ENCODE measurements at places on chromosomes 4 and X. TPM values are rescaled to one million over a fixed set of nuclear protein-coding genes. Genes with fewer than 3 reads are reported as not detected.

DNA sequence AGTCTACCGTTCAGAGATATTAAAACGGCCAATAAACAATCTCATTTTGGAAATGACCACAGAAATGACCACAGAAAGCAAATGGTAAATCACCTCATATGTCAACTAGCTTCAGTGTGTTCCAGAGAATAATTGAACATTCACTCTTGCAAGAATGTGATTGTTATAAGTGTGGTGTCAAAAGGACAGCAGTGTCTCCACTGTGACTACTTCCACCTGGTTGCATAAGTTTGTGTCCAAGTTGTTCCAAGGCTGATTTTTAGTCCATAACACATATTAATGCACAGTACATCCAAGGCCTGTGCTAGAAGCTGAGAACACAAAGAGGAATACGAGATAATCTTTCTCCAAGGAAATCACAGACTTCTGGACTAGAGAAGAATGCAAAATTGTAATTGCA lies 37.4 kb upstream of the RNF150 start:
- H3K36me3 ChIP-seq = no peaks in the 10 kb centered on the region
- DNase-seq = no peak
- no peaks in the 10 kb centered on the region for H3K4me1 ChIP-seq
- no peaks in the 10 kb centered on the region for H3K27me3 ChIP-seq
- H3K4me3 ChIP-seq = no peak overlapping the region

GRCh38 chr4:77852892-77853495 lies 9.6 kb upstream of the MRPL1 start:
- H3K4me1 ChIP-seq = peaks cover under 1% of the 10 kb centered on the region
- no peak overlapping the region for H3K27ac ChIP-seq
- no peaks in the 10 kb centered on the region for H3K36me3 ChIP-seq
- H3K27me3 ChIP-seq = no peaks in the 10 kb centered on the region
- DNase-seq = no peak
- H3K4me3 ChIP-seq = no peak overlapping the region

GRCh38 chrX:148310426-148311165 lies 189.8 kb upstream of the AFF2 start:
- no peak overlapping the region for H3K4me3 ChIP-seq
- H3K27me3 ChIP-seq = no peaks in the 10 kb centered on the region
- H3K36me3 ChIP-seq = no peaks in the 10 kb centered on the region
- DNase-seq = no peak
- H3K4me1 ChIP-seq = no peaks in the 10 kb centered on the region

- no peak overlapping the region for H3K27ac ChIP-seq
- no peaks in the 10 kb centered on the region for H3K27me3 ChIP-seq
- H3K4me3 ChIP-seq = no peak overlapping the region
- no peaks in the 10 kb centered on the region for H3K4me1 ChIP-seq
- H3K36me3 ChIP-seq = no peaks in the 10 kb centered on the region
- no peak for DNase-seq
Observed at GRCh38 chr4:10554121-10554520, 96.9 kb upstream of the ZNF518B start.

- no peak for DNase-seq
- H3K27me3 ChIP-seq = no peaks in the 10 kb centered on the region
- H3K27ac ChIP-seq = no peak overlapping the region
- H3K4me3 ChIP-seq = no peak overlapping the region
Observed at GRCh38 chr4:177016541-177017141, 223.9 kb upstream of the VEGFC start.

DNA sequence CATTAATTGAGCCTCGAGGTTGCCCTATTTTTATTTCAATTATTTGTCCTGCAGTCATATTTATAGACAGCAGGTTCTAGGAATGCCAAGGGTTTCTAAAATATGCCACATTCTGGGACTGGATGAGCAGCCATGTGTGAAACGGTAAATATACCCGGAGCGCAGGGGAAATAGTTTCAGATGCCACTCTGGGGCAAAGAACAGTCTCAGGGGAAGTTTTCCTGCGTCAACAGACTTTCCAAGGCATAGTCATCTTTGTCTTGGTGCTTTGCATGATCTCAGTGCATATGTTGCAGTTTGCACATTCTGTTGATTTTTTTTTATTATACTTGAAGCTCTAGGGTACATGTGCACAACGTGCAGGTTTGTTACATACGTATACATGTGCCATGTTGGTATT lies 71.0 kb downstream of the GPAT3 start:
- H3K27ac ChIP-seq = no peak overlapping the region
- DNase-seq = no peak
- no peak overlapping the region for H3K4me3 ChIP-seq
- no peaks in the 10 kb centered on the region for H3K36me3 ChIP-seq
- no peaks in the 10 kb centered on the region for H3K27me3 ChIP-seq

DNA sequence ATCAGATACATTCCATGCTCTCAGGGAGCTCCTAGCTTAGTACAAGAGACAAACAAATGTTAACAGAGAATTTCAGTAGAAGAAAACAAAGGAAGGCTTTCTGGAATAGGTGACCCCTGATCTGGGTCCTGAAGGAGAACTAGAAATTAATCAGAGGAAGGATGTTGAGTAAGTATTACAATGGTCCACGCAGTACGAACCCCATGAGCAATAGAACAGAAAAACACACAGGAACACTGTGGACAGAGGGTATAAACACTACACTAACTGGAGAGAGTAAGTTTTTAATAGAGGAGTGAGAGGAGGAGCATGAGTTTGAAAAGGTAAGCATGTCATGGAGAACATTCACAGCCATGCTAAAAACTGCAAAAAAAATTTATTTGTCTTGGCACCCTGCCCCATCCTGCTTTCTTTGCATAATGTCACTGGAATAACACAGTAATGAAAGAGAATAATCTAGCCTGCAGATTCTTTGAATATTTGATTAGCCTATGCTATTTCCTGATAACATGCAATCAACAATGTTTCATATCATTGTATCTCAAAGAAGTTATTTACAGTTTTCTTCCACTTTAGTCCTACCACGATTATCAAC lies 140.3 kb upstream of the ZXDB start:
- H3K27ac ChIP-seq = no peak overlapping the region
- no peaks in the 10 kb centered on the region for H3K4me1 ChIP-seq
- H3K36me3 ChIP-seq = no peaks in the 10 kb centered on the region
- no peak for DNase-seq
- H3K27me3 ChIP-seq = no peaks in the 10 kb centered on the region
- H3K4me3 ChIP-seq = no peak overlapping the region

- H3K4me1 ChIP-seq = no peaks in the 10 kb centered on the region
- H3K4me3 ChIP-seq = no peak overlapping the region
- DNase-seq = no peak
- no peaks in the 10 kb centered on the region for H3K27me3 ChIP-seq
- H3K36me3 ChIP-seq = no peaks in the 10 kb centered on the region
- H3K27ac ChIP-seq = no peak overlapping the region
Observed at GRCh38 chr4:23706972-23707651, 182.7 kb downstream of the PPARGC1A start.

GRCh38 chrX:11611965-11612364 lies 53.8 kb downstream of the ARHGAP6 start:
- DNase-seq = no peak
- H3K4me1 ChIP-seq = no peaks in the 10 kb centered on the region
- H3K27me3 ChIP-seq = no peaks in the 10 kb centered on the region
- H3K36me3 ChIP-seq = no peaks in the 10 kb centered on the region
- H3K27ac ChIP-seq = no peak overlapping the region

- no peak for DNase-seq
- no peaks in the 10 kb centered on the region for H3K36me3 ChIP-seq
- H3K4me3 ChIP-seq = no peak overlapping the region
- H3K4me1 ChIP-seq = no peaks in the 10 kb centered on the region
- no peaks in the 10 kb centered on the region for H3K27me3 ChIP-seq
Observed at GRCh38 chr4:113406723-113407016, 354.9 kb downstream of the CAMK2D start.

DNA sequence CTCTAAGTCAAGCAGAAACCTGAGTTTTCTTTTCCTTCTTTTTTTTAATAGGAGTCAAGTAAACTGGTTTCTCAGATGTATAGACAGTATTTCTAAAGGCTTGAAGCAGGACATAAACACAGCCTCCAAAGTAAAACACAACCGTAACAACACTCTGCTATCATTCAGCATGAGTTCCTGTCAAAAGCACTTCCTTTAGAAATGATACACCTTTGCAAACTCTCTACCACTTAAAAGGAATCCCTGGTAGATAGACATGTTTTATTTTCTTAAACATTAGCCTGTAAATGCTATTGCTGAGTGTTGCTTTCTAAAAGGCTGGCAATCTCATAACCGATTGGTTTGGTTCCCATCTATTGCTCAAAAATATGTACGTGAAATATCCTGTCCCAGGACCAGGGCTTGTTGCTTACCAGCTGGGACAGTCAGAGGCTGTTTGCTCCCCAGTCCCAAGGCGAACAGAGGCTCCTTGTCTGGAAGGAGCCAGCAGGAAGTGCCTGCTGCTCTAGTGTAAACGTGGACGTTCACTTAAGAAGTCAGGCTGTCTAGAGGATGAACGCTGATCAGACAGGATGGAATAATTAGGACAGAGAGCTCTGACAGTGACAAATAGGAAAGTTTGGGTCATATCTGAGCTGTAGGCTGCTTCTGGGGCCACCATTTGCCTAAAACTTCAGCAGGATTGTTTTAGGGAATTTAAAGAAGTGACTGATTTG lies 173.9 kb upstream of the KLF3 start:
- H3K27me3 ChIP-seq = no peaks in the 10 kb centered on the region
- H3K4me3 ChIP-seq = no peak overlapping the region
- H3K4me1 ChIP-seq = peaks cover 19% of the 10 kb centered on the region

- no peak overlapping the region for H3K4me3 ChIP-seq
- no peaks in the 10 kb centered on the region for H3K4me1 ChIP-seq
- H3K27me3 ChIP-seq = no peaks in the 10 kb centered on the region
- no peak for DNase-seq
- no peak overlapping the region for H3K27ac ChIP-seq
Observed at GRCh38 chrX:31609130-31609529, 537.3 kb upstream of the FTHL17 start.

GRCh38 chr4:39825741-39826231 lies 127.8 kb downstream of the UBE2K start:
- H3K4me1 ChIP-seq = no peaks in the 10 kb centered on the region
- H3K36me3 ChIP-seq = peaks cover 5% of the 10 kb centered on the region
- DNase-seq = no peak
- H3K27me3 ChIP-seq = no peaks in the 10 kb centered on the region

- H3K27me3 ChIP-seq = no peaks in the 10 kb centered on the region
- H3K27ac ChIP-seq = no peak overlapping the region
- H3K4me3 ChIP-seq = no peak overlapping the region
- no peak for DNase-seq
- no peaks in the 10 kb centered on the region for H3K4me1 ChIP-seq
Observed at GRCh38 chrX:138928737-138929459, 217.4 kb upstream of the FGF13 start.

DNA sequence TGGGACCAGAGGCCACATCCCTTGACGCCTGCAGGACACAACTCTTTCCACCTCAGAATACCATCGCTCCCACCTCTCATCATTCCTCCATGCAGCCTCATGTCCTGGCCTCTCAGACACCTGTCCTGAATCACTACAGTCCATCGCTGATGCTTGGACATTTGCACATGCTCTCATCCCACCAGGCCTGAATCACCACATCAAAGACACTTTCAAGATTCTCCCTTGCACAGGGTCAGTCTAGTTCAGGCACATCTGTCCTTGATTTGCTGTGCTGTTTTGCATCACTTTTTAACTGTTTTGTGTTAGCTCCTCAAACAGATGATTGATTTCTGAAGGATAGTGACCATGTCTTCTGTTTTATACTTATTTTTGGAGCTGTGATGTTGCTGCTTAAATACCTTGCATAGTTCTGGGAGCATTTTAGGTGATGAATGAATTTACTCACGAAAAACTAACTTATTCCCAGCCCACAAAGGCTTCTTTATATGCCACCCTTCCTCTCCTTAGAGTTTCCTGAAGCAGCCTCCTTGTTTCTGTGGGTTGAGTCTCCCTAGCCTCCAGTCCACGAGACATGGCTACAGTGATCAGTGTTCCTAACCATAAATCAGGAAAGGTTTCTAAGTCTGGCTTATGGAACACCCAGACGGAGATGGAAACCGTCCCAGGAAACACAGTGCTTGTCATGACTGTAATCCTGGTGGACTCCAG lies 2.6 kb downstream of the FAM114A1 start:
- H3K36me3 ChIP-seq = no peaks in the 10 kb centered on the region
- H3K27ac ChIP-seq = no peak overlapping the region
- no peaks in the 10 kb centered on the region for H3K27me3 ChIP-seq
- H3K4me1 ChIP-seq = peaks cover 16% of the 10 kb centered on the region
- no peak for DNase-seq

DNA sequence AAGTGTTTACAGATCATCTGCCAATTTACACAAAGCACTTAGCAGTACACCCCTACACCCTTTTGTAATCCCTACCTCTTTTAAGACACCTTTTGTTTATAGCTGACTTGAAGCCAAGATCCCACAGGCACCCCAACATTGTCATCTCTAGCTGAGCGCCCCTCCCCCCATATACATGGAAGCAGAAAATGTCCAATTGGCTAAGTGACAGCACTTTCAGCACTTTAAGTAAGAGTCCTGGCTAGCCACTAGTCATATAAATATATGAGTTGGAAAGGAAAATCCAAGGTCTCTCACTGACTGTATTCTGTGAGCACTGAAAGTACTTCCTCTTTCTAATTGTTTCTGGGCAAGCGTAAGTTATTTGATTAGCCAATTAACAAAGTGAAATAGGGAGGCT lies 108.2 kb downstream of the NSUN7 start:
- H3K4me3 ChIP-seq = no peak overlapping the region
- H3K4me1 ChIP-seq = peaks cover 10% of the 10 kb centered on the region
- no peaks in the 10 kb centered on the region for H3K27me3 ChIP-seq
- no peak overlapping the region for H3K27ac ChIP-seq

The GIMD1 gene
- polyA plus RNA-seq = not detected

The SHROOM3 gene
- 10.8 TPM for polyA plus RNA-seq

The PAGE4 gene
- 1.4 TPM for polyA plus RNA-seq

The CT45A10 gene
- not detected for polyA plus RNA-seq
